ENCODE measurements at places on chromosomes 3 and 15. TPM values are rescaled to one million over a fixed set of nuclear protein-coding genes. Genes with fewer than 3 reads are reported as not detected.
A peak's percentile ranks its signal among the peaks of the same experiment; 100 is the strongest.

Gene TMEM108
- total RNA-seq = not detected

Gene MORF4L1
- 235 TPM for total RNA-seq

DNA sequence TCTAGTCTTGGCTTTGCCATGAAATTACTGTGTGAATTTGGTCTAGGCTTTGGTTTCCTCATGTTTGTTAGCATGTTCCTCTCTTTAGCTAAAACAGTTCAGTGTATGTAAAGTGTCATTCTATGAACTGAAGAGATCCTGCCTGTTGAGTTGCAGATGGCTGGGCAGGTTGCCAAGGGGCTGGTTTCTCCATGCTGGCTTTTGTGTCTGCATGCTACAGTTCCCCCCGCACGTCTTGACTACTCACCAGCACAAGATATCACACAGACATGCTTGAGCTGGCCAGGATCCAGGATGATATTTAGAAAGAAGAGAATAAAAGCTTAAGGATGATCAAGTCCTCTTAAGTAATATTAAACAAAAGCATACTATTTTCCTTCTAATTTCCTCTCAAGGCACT lies 90.2 kb downstream of the CERS3 start:
- DNase-seq = no peak

- no peak for DNase-seq
Observed at GRCh38 chr15:98384328-98385029, 263.9 kb upstream of the IGF1R start.

DNA sequence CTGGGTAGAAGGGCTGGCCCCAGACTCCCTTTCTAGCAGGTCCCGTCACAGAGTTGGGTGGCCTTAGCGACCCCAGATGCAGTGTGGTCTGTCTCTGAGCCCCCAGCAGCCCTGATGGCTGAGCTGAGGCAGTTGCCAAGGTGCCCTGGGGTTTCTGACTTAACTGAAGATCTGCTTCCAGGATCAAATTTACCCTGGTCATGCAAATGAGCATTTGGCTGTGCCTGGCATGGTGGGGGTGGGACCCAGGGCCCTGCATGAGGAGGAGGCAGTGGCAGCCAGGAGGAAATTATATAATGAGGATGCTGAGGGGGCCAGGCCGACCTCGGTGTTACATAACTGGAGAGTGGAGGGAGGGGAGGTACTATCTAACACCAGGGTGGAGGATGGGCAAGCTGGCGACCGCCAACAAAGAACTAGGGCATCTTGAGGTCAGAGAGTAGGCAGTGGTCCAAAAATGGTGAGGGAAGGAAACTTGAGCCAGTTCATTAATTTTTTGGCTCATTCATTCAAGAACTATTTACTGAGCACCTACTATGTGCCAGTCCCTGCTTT lies 16.4 kb downstream of the PLEKHO2 start:
- no peak for DNase-seq

Gene GPR27
- 5.3 TPM for total RNA-seq

DNA sequence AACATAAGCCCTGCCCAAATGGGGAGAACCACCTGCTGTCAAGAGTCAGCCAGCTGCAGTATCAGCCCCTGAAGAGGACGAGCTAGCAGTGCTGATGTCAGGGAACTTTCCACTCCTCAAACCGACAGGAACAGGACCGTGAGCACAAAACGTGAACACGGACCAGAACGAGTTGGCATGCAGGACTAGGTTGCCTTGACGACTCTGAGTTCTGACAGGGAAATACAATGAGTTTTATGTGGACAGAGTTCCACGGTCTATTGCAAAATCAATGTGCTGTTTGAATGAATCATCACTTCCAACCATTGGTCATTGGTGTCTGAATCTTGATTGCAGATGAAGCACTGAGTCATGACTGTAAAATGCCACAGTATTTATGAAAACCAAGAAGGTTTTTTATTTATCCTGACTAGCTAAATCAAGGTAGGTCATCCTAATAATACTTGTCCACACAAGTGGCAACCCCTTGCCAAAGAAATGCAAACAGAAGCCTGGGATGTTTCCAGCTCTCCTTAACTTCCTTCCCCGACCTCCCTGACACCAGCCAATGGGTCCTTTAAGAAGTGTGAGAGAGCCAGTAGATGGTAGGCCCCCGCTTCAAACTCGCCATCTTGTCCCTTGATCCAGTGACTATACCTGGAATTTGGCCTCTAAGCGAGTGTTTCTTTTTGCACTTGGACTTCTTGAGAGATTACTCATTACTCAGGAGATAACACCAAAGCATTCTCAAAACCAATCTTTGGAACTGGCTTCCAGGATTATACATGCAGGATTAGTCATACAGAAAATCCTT lies 119.6 kb downstream of the ASB7 start:
- peak; percentile 15 for DNase-seq

DNA sequence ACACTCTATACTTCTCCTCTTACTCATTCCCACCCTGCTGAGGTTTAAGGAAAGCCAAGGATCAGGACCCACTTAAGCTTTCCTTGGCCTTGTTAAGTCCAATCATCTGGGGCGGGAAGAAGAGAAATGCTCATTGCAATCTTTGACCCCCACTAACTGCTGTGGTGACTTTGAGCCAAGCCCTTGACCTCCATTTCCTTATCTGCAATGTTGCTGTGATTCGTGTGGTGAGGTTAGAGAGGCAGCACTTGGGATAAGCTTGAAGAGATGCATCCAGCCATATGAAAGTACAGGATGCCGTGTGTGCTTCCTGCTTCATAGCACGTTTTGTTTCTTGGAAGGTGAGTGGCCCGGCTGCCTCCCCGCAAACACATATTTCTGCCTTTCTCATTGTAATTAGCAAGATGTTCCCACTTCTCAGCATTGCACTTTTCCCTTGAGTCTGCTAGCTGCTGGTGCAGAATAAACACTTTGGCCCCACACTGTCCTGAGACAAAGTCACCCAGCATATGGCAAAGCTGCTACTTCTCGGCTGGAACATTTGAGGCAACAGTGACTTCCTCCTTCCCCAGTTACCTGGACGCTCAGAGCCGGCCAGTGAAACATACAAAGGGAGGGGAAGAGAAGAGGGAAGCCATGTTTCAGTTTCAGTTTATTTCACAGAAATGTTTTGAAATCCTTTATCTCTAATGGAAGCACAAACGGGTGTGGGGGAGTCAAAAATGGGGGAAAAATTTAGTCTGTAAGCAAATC lies 10.5 kb upstream of the NUDT16 start:
- DNase-seq = no peak

GRCh38 chr3:193010191-193010590 lies 92.5 kb upstream of the MB21D2 start:
- no peak for DNase-seq

Gene RLBP1
- not detected for total RNA-seq

DNA sequence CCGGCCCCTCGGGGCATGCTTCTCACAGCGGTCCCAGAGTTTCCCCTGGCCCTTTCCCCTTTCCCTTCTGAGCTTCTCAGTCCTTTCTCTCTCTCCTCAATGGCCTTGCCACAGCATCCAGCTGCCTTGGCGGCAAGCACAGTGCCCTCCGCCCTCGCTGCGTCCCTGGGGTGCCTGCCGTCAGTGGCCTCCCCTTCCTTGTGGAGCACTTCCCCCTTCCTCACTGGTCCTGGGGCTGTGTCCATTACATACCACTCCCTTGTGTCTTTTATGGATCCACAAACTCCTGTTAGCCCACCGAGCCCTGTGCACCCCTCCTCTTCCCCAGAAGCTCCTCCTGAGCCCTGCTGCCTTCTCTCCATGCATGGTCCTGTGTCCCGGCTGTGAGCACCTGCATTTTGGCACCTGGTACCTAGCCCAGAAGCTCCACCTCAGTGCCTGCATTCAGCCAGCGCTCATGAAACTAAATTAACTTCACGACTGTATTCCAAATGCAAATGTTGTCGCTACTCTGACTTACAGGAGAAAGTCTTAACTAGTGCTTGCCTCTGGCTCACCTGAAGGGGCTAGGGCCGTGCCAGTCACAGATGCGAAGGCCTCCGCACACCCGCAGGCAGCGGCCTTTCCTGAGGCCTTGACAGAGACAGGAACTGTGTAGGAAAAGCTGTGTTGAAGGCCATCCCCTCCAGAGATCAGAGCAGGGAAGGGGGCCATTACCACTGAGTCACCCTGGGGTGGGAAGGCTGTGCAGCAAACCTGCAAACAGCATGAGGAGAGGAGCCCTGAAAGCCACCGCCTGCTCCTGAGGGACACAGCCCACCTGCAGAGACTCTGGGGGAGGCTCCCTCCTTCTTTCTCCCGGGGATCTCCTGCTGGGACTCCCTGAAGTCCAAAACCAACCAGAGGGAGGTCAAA lies 19.1 kb upstream of the KLF13 start:
- DNase-seq = no peak

DNA sequence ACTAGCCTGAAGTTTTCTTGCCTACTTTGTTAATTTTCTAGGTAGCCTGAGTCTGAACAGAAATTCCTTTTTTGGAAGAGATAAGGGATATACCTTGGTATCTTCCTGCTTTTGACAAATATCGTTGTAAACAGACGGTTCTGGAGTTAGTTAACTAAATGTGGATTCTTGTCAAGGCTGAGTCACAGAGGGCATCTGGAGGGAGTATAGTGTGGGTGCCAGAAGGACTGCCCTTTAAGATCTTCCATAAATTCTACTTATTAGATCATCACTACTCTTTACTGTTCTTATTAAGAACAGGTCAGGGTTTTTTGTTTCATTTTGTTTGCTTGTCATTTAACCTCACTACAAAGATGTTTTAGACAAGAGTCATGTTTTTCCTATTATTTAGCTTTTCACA lies 125.3 kb upstream of the SKOR1 start:
- DNase-seq = no peak

GRCh38 chr3:195542316-195542697 lies 818 bp downstream of the PPP1R2 start:
- DNase-seq = no peak

Gene CNTN4
- total RNA-seq = not detected

Gene A4GNT
- total RNA-seq = not detected

DNA sequence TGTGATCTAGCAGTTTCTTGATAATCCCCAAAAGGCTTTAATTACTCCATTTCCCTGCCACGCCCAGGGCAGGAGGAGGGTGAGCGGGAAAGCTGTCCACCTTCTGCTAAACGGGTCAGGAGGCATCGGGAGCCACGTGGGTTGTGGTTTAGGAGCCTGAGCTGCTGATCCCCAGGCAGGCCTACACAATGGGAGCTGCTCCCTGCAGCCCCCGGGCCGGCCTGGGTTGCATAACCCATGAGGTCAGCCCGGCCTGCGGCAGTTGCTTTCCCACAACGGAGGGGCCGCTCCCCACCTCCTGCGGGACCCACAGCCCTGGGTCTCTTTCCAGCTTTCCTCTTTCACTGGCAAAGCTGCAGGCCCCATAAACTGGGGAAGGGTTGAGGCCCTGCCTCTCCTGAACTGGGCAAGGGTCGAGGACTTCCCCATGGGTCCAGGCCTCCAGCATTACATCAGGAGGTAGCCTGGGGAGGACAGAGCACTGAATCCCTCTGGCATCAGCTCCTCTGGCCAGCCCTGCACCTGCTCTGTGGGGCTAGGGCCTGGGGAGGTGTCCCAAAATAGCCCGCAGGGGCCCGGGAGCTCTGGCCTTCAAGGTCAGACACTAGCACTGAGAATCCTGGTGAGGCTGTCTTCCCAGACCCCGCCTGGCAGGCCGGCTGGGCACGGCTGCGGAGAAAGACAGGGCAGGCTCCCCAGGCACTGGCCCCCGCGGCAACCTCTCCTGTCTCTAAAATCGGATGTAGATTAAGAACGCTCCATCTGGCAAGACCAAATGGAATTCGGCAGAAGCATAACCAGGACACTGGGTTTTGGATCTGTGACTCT lies 47.3 kb downstream of the ZDHHC19 start:
- DNase-seq = no peak

DNA sequence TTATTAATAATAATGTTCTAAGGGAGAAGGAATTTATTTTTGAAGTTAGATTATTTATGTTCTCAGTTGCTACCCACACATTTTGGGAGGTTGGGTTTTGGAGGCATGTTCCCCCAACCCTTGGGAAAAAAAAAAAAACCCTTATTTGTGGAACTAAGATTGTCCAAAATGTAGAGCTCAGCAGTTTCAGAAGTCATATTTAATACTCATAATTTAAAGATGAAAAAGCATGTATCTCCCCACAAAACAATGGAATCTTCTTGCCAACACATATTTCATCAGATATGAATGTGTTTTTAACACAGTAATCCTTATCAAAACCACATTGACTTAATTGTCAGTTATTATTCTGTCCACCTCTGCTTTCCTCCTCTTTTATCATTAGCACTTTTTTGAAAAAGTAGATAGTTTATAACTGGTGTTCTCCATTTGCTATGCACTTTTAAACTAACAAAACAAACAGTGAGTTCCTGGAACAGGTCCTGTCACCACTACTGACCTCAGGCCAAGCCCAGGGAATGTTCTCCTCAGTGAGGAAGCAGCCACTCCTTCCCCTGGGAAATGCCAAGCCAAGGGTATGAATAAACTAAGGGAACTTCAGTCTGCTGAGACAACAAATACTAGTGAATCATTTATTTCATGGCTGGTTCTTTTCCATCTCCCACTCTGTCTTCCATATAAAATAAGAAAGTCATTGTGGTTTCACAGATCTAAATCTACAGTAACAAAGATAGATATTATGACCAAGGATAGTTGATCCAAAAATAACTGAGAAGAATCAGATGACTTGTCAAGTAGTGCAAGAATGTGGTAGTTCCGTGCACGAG lies 414.4 kb upstream of the ALCAM start:
- DNase-seq = no peak

Gene GTF2A2
- 105 TPM for total RNA-seq

Gene DNAH1
- 26.5 TPM for total RNA-seq

DNA sequence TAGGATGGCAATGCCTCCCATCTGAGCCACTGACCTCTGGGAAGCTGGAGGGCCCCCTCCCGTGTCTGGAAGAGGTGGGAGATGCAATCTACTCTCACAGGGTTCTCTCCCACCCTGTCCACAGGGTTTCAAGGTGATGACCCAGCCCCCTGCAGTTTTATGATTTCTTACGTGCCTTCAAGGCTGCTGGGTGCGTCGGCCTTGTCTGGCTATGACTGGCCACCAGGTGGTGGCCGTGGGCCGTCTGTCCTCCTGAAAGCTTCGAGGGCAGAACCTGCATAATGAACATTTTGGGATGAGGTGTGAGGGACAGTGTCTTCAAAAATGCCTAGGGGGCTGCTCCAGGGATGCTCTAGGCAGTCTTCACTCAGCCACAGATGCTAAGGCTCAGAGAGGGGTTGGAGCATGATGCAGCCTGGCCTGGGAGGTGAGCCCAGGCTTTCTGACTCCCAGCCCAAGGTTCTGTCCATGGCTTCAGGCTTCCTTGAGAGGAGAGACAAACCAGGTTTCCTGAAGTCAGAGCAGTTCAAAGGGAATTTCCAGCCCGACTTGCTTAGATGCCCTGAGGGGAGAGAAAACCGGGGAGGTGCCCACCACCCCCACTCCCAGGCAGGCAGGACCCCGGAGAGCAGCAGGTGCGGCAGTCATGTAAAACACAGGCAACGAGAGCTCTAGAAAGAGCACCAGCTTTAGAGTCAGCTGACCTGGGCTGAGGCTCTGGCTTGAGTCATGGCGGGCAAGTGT lies 18.7 kb downstream of the ISG20 start:
- DNase-seq = peak; percentile 40

GRCh38 chr3:111595232-111595631 lies at the start of gene ZBED2:
Gene ZBED2 (minus strand): TSS chr3:111595346. CDS start chr3:111594201, 1,145 bp downstream.
- no peak for DNase-seq

GRCh38 chr3:107065094-107065861 lies 312.0 kb upstream of the CCDC54 start:
- DNase-seq = no peak

- DNase-seq = no peak
Observed at GRCh38 chr15:39609166-39609916, 28.5 kb downstream of the THBS1 start.

GRCh38 chr3:115720983-115721382 lies 97.7 kb downstream of the GAP43 start:
- no peak for DNase-seq

Gene LHFPL4
- total RNA-seq = not detected

Gene IDH3A
- 105 TPM for total RNA-seq
